ENCODE measurements at places on chromosomes 5 and 9.

GRCh38 chr5:28648108-28648507, 1609.7 kb upstream of the CDH9 start:
- no peak for DNase-seq

DNA sequence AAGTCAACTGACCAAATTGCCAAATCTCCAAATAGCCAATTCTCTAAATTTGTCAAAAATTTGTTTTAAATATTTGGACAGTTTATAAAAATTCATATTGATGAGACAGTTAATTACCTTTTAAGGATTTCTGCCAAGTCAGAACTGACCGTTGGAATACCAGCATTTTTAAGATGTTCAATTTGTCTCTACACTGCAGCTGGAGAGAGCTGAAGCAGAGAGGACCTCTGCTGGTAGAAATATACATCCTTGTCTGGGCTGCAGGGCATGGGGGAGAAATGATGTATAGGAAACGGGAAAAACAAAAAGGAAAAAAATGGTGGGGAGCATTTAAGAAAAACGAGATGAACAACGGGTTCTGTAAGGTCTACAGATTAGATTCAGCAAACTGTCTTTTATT, 16.8 kb downstream of the NR6A1 start:
- DNase-seq, result no peak

GRCh38 chr5:80474929-80475328, 13.0 kb upstream of the FAM151B start:
- no peak for DNase-seq

- DNase-seq, result no peak
Measured at GRCh38 chr5:111942661-111943401, 185.8 kb upstream of the NREP start.

DNA sequence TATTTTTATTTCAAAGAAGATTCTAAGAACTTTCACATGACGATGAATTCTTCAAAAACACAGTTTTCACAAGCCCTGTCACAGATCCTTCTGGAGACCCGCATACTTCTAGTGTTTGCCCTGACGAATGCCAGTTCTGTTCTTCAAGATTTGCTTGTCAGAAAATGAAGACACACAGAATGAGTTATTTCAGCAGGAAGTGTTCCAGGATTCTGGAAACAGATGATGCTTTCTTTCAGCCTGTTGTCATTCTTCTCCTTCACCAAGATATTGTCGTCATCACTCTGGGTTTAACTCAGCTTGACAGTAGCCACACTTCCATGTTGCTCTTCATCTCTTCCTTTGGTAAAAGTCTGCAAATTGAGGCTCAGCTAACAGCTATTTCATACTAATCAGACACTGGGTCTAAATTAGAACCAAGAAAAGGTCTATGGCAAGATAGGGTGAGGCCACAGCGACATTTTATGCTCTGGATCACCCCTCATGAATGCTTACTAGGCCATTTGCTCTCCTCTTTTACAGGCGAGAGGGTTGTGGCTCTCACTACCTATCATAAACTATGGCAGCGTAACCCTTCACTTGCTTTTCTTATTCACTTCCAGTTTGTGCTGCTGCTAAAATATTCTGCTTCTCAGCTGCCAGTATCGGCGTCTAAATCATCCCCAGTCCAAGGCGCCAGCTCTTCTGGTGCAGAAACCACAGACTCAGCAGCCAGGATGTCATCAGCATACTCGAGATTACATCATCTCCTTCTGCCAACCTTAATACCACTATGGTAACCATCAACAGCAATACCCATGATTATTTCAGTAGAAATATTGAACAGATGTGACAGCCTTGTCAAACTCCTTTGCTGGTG, 159.6 kb upstream of the TBCA start:
- no peak for DNase-seq

- DNase-seq, result no peak
Measured at GRCh38 chr9:21747175-21747574, 55.3 kb upstream of the MTAP start.

- no peak for DNase-seq
Measured at GRCh38 chr5:97181856-97182545, 1.0 kb downstream of the RIOK2 start.
